ENCODE measurements at places on chromosomes 13 and 19.

DNA sequence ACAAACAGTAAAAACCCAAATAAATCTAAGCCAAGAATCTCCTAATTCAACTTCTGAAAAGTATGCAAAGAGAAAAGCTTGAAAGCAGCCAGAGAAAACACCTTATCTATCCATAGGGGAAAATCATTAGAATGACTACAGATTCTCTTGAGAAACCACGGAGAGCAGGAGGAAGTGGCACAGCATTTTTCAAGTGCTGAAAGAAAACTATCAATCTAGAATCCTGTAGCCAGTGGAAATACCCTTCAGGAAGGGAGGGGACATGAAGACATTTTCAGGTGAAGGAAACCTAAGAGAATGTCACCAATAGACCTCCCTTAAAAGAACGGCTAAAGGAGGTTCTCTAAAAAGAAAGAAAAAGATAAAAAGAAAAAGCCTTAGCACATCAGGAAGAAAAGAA, 66.2 kb upstream of the XPO4 start:
- ATAC-seq: no peak

DNA sequence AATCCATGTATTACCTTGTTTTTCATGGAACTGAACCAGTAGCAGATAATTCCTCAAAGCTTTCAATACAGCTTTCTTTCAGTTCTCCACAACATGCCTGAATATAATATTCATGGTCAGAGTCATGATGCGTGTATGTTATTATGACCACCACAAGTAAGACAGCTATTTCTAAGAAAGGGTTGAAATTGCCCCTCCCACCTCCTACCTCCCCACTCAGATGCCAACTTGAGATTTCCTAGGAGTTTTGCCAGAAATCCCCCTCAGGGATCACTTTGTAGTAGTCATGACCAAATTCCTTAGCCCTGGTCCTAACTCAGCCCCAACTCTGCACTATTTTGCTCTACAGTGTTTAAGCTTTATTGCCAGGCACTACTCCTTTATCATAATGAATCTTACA, 69.9 kb upstream of the RAP2A start:
- ATAC-seq: no peak

DNA sequence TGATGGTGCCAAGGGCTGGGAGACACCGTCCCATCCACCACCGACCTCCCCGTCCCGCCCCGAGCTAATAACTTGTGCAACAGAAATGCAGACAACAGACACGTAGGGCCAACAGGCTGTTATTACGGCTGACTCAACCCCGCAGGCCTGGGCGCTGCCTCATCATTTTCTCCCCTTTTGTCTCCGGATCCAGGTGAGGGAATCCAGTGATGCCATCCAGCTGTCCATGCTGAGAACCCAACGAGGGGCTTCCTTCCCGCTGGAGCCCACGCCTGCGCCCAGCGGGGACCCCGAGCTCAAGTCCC, 6.4 kb upstream of the DIRAS1 start:
- peak; percentile 30 for ATAC-seq

- ATAC-seq: no peak
These were observed 95.7 kb downstream of the TNFSF13B start for GRCh38 chr13:108365255-108365654.

DNA sequence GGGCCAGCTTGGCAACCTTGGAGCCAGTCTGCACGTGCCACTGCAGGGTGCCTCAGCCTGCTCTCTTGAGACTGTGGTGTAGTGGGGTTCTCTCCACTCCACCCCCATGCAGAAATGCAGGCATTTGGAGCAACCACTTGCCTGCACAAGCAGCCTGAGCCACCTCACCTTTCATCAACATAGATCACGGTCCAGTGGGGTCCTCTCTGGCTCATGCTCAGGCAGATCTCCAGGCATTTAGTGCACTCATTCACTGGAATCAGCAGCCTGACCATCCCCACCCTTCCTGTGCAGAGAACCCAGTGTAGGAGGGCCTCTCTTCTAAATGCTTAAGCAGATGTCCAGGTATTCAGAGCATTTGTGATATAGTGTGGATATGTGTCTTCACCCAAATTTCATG, 2330.1 kb downstream of the PCDH9 start:
- ATAC-seq: no peak

GRCh38 chr13:102440259-102440936, 38.5 kb upstream of the FGF14 start:
- ATAC-seq: no peak

DNA sequence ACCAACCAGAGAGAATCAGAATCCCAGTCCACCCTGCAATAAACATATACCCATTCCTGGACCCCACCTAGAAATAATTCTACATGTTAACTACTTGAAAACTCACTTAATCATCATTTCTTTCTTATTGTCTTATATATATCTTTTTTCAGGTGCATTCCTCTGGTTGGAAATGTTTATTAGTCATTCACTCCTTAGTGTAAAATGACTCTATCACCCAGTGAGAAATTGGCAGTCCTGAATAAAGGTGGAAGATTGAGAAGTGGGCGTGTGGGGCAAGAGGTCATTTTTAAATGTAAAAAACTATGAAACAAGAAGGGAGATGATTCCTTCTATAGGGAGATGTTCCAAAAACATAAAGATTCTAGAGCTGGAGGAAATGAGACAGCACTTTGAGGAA, 101.2 kb upstream of the MBNL2 start:
- no peak for ATAC-seq

GRCh38 chr13:79385694-79386093, 20.4 kb downstream of the RBM26 start:
- ATAC-seq: no peak

DNA sequence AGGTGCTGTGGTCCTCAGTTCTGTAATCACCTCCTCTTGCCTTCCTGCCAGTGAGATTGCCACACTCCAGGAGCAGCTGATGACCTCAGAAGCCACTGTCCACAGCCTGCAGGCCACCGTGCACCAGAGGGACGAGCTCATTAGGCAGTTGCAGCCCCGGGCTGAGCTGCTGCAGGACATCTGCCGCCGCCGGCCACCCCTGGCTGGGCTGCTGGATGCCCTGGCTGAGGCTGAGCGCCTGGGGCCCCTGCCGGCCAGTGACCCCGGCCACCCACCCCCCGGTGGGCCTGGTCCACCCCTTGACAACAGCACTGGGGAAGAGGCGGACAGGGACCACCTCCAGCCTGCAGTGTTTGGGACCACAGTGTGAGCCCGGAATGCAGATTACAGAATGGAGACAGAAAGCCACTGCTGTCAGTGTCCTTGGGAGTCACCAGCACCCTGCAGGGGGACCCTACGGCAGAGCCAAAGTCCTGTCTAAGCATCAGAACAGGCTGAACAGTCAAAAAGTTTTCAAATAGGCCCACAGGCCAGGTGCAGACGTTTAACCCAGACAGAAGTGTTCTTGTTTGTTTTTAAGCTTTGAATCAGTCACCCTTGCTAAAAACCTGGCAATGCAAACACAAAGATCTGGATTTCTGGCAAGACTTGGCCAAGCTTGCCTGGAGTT, 4.2 kb downstream of the VMAC start:
- no peak for ATAC-seq

Measured in esophagus mucosa (tissue), 1 donor.